ENCODE measurements at places on chromosomes 6 and 20. TPM values are rescaled to one million over a fixed set of nuclear protein-coding genes. Genes with fewer than 3 reads are reported as not detected.
A peak's percentile ranks its signal among the peaks of the same experiment; 100 is the strongest.

The SLC12A5 gene
- total RNA-seq, result 8.7 TPM

GRCh38 chr6:149234051-149234962, 83.2 kb upstream of the TAB2 start:
- peak; percentile 19 for DNase-seq

- DNase-seq, result no peak
These were observed 41.8 kb downstream of the NCOA7 start for GRCh38 chr6:125832391-125833117.

- DNase-seq, result no peak
These were observed 152.2 kb downstream of the MAFB start for GRCh38 chr20:40536808-40537207.

DNA sequence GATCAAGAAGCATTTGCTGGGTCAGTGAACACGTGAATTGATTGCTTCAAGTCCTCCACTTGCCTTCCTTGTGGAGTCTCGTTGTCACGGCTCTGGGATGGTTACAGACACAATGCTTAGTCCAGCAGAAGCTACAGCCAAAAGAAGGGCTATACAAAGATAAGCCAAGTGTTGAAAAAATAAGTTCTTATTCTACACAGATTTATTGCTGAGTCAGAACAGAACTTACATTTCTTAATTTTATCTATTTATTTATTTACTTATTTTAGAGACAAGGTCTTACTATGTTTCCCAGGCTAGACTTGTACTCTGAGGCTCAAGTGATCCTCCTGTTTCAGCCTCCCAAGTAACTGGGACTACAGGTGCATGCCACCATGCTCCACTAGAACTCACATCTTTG, 199.0 kb downstream of the MYLK4 start:
- no peak for DNase-seq

DNA sequence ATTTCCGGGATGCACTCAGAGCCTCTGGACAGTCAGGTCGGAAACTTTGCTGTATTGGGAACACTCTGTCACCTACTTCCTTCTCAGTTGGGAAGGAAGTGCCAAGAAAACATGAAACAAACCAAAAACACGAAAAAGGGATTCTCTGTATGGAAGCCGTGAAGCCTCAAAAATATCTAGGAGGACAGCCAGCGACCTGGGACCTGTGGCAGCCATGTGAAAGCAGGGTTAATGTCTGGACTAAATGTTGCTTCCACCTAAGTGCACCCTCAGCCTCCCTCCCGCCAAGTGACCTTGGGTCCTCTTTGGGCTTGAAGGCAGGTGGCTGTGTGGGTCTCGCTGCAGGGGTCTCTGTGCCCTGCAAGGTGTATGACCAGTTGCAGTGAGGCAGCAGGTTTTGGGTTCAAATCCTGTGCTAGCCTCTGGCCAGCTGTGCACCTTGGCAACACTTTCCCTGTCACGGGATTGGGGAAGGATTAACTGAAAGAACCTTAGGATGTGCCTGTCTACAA, 851 bp downstream of the MAVS start:
- DNase-seq, result no peak

Data from PC-9 (cell line).